ENCODE measurements at places on chromosomes 5 and 9.
A peak's percentile ranks its signal among the peaks of the same experiment; 100 is the strongest.

DNA sequence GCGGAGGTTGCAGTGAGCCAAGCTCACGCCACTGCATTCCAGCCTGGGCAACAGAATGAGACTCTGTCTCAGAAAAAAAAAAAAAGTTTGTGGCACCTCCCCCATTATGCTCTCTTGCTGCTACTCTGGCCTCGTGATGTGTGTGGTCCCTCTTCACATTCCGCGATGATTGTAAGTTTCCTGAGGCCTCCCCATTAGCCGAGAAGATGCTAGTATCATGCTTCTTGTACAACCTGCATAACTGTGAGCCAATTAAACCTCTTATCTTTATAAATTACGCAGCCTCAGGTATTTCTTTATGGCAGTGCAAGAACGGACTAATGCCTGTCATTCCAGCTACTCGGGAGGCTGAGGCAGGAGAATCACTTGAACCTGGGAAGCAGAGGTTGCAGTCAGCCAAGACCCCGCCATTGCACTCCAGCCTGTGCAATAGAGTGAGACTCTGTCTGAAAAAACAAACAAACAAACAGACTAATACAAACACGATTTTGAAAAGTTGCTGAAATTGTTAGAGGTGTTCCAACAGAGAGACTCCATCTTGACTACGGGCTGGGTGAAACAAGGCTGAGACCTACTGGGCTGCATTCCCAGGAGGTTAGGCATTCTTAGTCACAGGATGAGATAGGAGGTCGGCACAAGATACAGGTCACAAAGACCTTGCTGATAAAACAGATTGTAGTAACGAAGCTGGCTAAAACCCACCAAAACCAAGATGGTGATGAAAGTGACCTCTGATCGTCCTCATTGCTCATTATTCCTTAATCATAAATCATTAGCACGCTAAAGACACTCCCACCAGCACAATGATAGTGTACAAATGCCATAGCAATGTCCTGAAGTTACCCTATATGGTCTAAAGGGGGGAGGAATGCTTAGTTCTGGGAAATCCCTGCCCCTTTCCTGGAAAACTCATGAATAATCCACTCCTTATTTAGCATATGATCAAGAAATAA is 8.3 kb upstream of the AFF4 start:
- DNase-seq = no peak

- DNase-seq = peak; percentile 48
Observed at GRCh38 chr9:126614455-126615244, 922 bp downstream of the LMX1B start.

DNA sequence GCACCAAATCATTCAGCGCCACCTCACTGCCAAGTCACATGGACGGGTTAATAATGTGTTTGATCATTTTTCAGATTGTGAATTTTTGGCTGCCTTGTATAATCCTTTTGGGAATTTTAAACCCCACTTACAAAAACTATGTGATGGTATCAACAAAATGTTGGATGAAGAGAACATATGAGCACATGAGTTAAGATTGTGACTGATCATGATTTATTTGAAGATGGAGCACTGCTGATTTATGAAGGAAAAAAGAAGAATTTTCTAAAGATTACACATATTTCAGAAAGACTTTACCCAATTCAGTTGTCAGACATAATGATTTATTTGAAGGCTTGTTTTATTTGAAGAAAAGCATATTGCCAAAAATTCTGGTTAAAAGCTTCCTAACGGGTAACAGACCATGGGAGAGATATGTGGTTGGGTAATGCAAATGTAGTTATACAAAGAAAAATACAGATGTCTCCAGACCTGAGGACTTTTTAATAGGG is 37.4 kb downstream of the TNFAIP8 start:
- no peak for DNase-seq

DNA sequence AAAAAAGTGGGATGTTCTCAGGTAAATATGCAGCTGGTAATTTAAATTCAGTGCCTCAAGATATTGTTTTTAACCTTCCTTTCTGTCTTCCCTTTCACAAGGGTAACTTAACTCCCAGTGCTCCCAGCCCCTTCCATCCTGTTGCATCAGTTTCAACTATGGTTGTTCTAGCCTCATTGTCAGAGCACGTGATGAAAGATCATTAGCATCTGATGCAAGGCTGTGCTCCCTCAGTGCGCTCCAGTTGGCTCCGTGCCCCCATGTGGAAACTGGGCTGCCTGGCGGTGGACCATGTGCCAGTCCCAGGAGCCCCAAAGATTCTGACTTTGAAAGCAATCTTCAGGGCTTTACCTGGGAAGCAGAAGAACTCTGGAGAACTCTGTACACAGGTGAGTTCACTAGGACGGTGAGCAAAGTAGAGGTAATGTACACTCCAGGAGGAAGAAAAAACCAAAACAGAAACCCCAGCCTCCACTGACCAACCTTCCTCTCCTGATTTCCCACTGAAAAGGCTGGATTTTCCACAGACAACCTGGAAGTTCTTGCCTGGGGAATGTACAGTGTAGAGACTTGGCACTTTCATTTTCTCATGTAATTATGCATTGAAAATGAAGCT is 96.9 kb downstream of the SLC1A3 start:
- DNase-seq = no peak

DNA sequence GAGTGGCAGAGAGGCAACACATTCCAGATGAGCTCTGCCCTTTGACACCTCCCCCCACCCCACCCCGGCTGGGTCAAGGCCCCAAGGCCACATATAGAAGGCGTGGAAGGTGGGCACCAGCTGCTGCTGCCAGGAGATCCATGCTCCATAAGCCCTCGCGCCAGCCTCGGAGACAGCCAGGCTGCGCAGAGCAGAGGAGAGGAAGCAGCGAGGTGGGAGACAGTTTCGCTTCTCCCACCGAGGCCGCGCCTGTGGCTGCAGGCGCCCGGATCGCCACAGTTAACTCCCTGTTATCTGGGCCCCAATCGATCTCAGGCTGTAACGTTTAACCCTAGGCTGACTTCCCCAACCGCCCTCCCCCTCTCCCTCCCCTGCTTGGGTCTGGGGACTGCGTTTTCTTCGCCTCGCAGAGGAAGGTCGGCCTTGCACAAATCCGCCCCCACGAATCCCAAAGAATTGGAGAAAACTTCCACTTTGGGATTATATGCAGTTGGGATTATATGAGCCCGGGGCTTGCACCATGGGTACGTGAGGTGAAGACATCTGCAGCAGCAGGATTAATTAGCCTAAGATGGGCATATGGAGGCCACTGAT is 1.1 kb upstream of the CXXC5 start:
- peak; percentile 58 for DNase-seq

Measured in B cell (primary cell).